ENCODE measurements at places on chromosomes 1 and 21.

DNA sequence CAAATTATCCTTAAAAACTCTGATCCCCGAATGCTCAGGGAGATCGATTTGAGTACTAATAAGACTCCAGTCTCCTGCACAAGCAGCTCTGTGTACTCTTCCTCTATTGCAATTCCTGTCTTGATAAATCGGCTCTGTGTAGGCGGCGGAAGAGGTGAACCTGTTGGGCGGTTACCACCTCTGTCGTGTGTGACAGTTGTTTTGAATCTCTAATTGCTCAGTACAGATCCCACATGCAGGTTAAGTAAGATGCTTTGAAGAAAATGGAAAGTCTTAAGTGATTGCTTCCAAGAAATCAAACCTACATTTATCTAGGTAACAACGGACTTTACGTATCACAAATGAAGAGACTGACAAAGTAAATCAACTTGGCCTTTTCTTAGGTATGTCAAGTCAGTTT is 35.5 kb downstream of the COA6 start:
- DNase-seq = peak; percentile 71

DNA sequence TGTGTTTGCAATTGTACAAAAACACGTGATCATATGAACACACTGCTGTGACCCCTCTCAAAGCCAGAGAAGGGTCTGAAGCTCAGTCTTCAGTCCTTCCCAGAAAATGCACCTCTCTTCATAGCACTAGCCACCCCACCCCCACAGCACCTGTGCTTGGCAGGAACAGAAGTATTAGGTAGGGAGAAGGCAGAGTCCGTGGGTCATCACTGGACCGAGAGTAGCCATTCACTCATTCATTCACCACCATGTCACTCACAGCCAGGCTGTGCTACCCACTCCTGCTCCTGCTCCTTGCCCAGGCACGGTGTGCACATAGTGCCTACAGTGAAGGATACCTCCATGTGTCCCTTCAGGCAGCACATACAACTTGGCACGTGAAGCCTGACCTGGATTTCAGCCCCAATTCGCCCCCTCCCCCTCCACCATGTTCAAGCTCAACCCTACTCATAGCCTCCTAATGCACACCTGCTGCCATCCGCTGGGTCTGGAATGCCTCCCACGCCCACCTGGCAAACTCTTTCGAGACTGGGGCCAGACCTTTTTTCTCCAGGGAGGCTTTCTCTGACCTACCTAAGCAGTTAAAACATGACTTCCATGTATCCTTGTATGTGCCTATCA is 81.9 kb upstream of the GALNT2 start:
- no peak for DNase-seq

DNA sequence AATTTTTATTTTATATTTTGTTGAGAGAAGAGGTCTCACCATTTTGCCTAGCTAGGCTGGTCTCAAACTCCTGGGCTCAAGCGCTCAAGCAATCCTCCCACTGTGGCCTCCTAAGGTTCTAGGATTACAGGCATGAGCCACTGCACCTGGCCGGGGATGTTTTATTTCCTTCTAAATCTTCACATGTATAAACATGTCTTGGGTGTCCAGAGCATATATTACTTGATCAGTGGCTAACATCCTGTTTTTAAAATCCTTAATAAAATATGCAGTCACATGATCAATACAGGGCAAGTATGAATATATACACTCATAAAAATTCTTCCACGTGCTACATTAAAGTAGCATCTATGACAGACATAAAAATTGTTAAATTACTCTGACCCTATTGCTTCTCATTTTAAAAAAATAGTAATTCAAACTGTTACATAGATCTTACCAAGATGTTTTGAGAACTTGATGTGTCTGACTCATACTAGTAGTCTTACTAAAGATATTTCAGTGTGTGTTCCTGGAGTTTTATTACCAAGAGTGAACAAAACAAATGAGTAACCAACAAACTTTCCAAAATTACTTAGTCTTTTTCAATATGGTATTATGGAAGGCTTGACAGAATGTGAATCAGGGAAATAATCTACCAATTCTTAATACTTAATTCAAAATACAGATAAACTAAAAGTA is 222.5 kb downstream of the SLC45A1 start:
- DNase-seq = no peak

GRCh38 chr1:147757015-147757990 is 3.1 kb downstream of the GJA5 start:
- DNase-seq = no peak

- no peak for DNase-seq
Observed at GRCh38 chr1:108557296-108557695, 2.6 kb upstream of the EEIG2 start.

DNA sequence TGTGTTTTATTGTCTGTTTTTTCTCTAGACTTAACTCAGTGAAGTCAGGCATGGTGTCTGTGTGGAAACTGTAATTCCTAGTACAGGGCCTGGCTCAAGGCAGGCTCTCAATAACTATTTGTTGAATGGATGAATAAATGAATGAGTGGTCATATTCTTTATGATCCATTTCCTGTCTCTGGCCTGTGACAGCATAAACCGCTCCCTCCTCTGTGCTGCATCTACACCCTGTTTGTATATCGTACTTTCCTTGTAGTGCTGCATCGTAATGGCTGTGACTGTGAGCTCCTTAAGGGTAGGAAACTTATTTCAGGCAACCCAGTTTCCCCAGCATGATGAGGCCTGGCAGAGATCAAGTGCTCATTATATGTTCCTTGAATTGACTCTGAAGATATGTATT is 337.5 kb upstream of the USP24 start:
- no peak for DNase-seq

DNA sequence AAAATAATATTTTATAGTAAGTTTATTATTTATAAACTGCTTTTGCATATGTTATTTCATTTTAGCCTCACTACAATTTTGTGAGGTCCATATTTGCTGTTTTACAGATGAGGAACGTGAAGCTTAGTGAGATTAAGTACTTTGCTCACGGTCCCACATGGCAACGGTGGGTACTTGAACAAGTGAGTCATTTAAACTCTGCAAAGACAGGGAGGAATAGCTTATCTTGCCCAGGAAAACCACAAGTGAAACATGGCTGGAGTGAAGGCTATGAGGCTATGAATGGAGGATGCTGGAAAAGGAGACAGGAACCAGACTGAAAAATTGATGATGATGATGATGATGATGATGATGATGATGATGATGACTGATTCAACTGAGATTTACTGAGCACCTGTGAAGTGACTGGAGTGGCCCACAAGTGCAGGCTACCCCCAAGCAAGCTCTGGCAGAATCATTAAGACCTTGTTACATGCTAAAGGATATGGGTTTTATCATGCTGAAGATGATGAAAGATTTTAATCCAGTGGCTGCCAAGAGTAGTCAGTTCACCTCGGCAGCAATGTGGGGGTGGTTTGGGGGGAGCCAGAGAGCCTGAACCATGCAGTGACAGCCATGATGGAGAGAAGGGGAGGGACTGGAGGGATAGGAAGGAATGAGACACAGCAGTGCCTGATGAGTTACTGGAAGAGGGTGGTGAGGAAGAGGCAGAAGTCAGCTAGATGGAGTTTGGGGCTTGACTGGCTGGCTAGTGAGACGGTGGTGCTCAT is 1.4 kb upstream of the ABCA4 start:
- no peak for DNase-seq

DNA sequence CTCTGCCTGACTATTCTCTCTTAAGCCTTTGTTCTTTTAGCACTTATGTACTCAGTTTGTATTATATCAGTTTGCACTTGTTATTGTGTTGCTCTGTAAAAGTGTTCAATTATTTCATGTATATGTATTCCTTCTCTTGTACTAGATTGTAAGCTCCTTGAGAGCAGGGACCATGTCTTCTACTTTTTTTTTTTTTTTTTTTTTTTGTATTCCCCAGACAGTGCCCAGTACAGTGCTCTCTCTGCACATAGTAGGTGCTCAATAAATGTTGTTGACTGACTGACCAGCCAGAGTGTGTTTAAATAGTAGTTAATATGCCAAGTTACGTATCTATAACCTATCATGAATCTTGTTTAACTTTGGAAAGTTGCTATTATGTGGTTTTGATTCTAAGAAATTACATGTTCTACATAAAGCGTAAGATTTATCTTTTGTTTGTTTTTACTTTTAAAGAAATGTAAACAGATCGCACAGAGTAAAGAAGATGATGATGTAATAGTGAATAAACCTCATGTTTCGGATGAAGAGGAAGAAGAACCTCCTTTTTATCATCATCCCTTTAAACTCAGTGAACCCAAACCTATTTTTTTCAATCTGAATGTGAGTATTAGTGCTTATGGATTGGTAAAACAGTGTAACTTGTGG is 16.1 kb downstream of the SON start:
- DNase-seq = no peak

DNA sequence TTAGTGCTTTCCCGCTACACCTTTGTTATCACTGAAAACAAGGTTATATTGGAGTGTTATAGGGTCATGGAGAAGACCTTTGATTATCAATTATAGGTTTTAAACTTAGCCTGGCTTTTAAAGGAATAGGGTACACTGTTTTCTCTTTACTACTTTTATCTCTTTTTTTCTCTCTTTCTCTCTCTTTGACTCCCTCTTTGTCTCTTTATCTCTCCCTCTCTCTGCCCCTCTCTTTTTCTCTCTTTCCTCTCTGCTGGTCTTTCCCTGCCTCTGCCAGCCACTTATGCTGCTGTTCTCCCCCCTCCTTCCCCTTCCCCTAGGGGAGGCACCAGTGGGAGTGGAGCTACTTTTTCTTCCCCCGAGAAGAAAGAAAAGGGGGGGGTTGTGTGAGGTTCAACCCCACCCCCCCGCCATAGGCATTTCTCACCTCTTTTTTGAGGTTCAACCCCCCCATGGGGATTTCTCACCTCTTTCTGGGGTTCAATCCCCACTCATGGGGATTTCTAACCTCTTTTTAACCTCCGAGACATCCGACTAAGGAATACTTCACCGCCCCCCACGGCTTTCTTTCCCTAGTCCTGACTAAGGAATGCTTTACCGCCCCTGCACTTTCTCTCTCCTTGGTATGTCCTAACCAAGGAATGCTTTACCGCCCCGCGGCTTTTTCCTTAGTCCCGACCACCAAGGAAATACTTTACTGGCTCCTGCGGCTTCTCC is 17.2 kb upstream of the ZBTB8B start:
- no peak for DNase-seq

GRCh38 chr1:12448746-12449177 is 169.2 kb downstream of the DHRS3 start:
- DNase-seq = no peak

- DNase-seq = no peak
Observed at GRCh38 chr1:89261926-89262515, 10.6 kb downstream of the GBP5 start.

GRCh38 chr21:42262831-42263231 is 43.9 kb downstream of the ABCG1 start:
- no peak for DNase-seq

GRCh38 chr1:219414250-219414649 is 198.7 kb downstream of the ZC3H11B start:
- DNase-seq = no peak

GRCh38 chr1:180424848-180425457 is 77.4 kb downstream of the ACBD6 start:
- no peak for DNase-seq

GRCh38 chr1:228666686-228667623 is 68.3 kb upstream of the RHOU start:
- no peak for DNase-seq

DNA sequence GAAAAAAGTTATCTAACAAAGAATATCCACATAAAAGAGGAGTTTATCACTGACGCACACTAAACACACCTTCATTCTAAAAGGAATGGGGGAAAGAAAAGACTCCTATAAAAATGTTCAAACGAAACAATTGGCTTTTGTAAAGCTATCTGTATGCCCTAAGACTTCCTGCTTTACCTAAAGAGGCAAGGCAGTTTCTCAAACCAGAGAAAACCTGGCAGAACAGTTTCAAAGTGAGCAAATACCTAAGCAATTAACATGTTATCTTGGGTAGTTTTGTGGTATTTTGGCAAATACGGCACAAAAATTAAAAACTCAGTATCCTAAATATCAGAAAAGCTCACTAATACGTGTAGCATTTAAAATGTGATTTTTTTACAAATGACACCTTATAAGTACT is 1.9 kb downstream of the PUM1 start:
- DNase-seq = peak; percentile 31

DNA sequence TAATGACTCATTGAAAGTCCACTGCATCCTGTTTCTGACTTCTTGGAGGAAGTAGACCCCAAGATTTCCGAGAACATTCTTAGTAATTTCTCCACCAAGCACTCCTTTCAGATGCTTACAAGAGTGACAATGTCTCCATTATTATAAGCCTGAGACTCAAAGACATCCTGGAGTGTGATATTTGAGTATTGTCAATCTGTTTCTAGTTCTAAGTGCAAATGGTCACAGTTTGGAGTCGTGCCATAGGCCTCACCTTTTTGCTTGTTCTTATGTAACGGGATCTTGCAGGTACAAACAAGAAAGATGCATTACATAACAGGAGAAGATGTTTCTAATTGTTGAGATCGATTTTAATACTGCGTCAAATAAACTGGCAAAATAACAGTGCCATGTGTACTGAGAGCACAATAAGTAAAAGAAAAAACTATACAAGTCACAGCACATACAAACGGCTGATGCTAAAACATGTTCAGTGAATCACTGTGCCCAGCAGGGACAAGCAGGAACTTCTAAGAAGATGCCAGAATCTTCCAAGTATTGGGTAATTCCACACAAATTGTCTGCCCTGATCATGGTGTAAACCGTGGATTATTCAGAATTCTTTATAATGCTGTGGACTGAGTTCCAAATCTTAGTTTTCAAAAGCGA is 54.1 kb downstream of the CD2 start:
- peak; percentile 52 for DNase-seq

All from CD4-positive, alpha-beta T cell treated with Interleukin-21 for 1 hour (primary cell).